Stimulated activated CD8-positive, alpha-beta memory T cell treated with anti-CD3 and anti-CD28 coated beads, Interleukin-2, amount 100 ng/mL, for 1 hour (primary cell): ENCODE measurements at places on chromosomes 3 and 15.

DNA sequence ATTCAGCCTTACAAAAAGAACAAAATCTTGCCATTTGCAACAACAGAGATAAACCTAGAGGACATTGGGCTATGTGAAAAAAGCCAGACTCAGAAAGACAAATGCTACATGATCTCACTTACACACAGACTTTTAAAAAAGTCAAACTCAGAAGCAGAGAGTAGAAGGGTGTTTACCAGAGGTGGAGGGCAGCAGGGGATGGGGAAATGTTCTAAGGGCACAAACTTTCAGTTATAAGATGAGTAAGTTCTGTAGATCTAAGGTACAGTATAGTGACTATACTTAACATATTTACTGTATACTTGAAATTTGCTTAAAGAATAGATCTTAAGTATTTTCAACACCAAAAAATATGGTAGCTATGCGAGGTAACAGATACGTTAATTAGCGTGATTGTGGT, 3.0 kb downstream of the MYEF2 start:
- no peak for DNase-seq

- no peak for DNase-seq
Observed at GRCh38 chr3:45084361-45084760, 58.3 kb downstream of the CLEC3B start.

DNA sequence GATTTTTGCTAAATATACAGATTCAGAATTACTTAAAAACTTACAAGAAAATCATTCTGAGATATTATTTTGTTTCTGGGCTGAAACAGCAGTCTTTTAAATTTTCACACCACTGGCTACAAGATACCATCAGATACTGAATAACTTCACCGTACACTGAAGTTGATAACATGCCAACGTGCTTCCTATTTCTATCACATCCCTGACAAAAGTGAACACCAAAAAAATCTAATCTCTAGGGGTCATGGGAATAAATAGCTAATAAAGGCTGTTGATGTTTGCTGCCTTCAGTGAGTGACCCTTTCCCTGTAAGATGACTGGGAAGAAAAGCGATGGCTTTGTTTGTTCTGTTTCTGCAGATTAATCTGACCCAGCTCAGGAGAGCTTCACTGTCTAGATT, 120.5 kb downstream of the DUT start:
- DNase-seq, result no peak

DNA sequence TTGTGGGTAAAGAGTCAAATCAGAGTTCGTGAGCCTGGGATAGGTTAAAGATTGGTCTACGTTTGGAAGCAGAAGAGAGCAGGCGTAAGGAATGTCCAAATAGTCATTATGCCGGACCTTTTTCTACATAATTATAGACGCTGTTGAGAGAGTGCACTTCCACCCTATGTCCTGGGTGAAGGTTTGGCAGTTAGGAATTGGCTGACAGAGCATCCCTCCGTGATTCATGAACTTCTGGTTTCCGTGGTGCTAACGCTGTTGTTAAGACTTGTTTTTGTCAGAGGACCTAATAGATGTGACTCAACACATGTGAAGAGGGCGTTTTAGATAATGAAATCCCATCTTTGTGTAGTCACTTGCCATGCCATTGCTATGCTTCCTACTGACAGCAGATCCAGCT, 1.1 kb downstream of the EAF1 start:
- no peak for DNase-seq

DNA sequence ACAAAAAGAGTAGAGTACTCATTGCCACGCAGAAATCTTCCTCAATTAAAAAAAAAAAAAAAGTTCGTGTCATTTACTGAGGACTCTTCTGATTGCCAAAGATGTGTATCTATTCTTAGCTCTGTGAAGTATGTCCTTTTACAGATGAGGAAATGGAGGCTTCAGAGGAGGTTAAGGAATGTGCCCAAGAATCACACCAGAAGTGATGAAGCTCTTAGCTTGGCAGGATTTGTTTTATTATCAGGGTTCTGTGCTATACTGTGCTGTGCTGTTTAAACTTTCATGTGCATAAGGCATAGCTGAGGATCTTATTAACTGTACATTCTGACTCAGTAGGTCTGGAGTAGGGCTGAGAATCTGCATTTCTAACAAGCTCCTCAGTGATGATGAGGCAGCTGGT, 665.2 kb upstream of the ADAMTS9 start:
- no peak for DNase-seq

DNA sequence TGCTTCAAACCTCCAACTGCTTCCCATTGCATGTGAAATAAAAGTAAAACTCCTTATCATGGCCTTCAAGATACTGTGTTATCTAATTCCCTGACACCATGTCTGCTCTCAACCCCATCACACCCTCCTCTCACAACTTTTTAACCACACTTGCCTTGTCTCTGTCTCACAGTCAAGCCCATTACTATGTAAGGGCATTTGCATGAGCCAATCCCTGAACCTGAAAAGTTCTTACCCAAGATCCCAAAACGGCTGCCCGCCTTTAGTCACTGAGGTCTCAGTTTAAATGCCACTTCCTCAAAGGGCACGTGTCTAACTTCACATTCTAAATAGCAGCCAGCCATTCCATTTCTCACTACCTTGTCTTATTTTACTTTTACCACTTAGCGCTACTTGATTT, 83.1 kb downstream of the SST start:
- no peak for DNase-seq

GRCh38 chr3:12591997-12592715, 35.3 kb downstream of the MKRN2 start:
- DNase-seq, result no peak

- DNase-seq, result no peak
Observed at GRCh38 chr15:52857937-52858781, 68.0 kb upstream of the ONECUT1 start.

- DNase-seq, result no peak
Observed at GRCh38 chr15:32716915-32717425, 834 bp upstream of the GREM1 start.

DNA sequence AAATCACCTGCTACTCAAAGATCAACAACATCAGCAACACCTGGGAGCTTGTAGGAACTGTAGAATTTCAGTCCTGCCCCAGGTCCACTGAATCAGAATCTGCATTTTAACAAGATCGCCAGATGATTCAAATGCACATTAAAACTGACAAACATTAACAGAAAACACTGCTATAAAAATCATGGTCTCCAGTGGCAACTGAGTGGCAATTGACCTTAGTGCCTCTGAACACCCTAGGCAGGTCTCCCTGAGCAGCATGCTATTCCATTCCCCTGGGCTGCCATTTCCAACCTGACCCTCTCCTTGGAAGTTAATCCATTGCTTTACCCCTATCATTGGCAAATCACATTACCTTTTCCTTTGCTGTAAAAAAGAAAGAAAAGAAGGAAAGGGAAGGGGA, 23.0 kb upstream of the TOP2B start:
- DNase-seq, result no peak

GRCh38 chr3:61964566-61964965, 403.2 kb downstream of the PTPRG start:
- DNase-seq, result no peak

DNA sequence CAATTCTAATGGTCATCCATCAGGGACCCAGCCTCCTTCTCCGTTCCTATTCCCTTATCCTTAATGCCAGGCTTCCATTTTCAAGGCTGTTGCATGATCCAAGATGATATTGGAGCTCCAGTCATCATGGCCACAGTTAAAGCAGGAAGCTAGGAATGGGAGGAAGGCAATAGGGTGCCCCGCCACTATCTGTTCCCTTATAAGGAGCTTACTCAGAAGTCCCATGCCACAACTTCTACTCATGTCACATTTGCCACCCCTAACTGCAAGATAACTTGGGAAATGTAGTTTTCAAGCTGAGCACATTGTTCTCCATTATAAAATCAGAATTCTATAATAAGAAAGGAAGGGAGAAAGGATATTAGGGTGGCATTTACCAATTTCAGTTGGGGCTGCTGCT, 38.6 kb upstream of the SPSB4 start:
- DNase-seq, result no peak

- DNase-seq, result no peak
Observed at GRCh38 chr3:68631850-68632545, 300.3 kb downstream of the TAFA4 start.

DNA sequence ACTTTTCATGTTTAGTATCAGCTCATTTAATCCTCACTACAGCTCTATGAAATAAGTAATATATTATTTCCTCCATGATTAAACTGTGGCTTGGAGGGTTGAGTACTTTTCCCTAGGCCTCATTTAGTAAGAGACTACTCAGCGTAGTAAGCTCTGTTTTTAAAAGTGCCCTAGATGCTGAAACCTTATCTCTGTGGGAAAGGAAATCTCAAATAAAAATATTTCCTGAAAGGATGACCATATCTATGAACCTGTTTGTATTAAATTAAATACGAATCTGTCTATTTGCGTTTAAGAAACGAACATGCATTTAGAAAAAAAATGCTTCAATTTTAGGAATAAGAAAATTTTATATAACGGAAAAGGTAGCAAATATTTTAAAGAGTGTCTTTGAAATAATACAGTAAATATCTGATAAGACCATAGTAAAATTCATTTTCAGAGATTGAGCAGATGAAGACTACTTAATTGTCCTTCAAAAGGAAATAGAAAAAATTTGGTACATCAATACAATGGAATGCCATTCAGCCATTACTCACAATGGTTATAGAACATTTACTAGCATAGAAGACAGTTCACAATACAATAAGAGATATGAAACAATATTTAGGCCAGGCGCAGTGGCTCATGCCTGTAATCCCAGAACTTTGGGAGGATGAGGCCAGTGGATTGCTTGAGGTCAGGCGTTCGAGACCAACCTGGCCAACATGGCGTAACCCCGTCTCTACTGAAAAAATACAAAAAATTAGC, 56.2 kb downstream of the ATG7 start:
- DNase-seq, result no peak

GRCh38 chr3:195458316-195458717, 15.5 kb upstream of the ACAP2 start:
- DNase-seq, result no peak

- no peak for DNase-seq
Observed at GRCh38 chr3:27224197-27224596, 145.0 kb downstream of the NEK10 start.

DNA sequence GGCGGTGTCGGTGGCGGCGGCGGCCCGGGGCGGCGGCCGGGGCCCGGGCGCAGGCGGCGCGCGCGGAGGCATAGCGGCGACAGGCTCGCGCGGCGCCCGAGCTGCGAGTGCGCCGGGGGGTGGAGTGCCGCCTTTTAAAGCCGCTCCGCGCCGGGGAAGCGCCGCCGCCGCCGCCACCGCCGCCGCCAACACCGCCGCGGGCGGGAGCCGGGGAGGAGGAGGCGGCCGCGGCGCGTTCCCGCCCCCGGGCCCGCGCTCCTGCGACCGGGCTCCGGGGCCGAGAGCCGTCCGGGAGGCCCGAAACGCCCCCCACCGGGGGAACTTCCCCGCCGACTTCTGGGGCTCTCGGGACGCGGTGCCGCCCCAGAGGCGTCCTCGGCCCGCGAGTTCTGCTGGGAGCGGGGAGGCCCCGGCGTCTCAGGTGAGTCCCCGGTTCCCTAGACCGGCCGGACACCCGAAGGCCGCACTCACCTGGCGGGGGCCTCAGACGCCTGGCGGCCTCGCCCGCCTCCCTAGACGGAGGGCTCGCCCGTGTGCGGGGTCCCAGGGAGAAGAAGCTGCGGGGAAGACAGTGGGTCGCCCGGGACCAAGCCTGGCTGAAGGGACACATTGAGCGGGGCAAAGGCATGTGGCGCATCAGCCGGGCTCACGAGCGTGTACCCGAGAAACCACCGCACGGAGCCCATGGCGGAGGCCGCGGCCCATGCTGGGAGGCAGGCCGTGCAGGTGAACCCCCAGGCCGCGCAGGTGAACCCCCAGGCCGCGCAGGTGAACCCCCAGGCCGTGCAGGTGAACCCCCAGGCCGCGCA, at the start of gene PCSK6:
PCSK6 (minus strand) TSS at position 109 of the 809 bp plus-strand sequence; CDS start at position 72, 37 bp downstream.
- no peak for DNase-seq

DNA sequence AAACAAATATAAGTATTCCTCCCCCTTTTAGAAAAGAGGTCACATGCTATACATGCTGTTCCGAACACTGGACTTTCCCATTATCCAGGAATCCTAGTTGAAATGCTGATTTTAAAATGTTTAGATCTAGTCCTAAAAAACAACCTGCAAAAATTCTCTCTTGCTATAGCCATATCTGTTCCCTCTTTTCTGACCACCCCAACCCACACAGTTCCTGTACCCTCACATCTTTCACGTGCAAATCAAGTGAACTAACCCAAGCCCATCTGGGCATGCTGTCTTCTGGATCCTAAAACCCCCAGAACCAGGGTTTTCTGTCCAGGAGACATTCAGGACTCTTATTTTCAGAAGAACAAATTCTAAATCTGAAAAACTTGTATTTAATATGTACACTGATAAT, 67.4 kb downstream of the RAD18 start:
- no peak for DNase-seq

DNA sequence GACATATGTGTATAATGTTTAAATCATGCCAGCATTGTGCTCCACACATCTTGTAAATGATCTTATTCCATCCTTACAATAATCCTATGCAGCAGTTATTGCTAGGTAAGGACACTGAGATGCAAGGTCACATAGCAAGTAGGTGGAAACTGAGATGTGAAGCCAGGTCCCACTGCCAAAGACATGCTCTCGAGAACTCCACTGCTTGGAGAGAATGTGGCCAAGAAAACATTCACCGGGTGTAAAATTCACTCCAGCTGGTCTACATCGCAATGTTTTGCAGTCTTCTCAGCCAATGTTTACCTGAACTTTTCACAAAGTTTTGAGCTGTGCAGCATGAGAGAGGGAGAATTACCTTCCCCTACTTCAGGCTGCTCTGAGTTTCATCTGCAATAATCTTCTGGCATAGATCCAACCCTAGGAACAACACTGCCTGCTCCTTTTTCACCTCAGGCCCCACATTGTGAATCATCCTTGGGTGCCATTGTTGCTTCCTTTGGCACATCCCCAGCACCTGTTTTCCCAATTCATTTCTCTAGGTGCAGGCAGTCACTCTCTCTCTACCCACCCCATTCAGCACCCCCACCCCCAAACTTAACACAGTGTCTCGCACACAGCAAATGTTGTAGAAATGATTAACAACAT, 53.5 kb upstream of the PRTG start:
- DNase-seq, result no peak

- DNase-seq, result no peak
Observed at GRCh38 chr15:41416128-41416741, 660 bp upstream of the RTF1 start.
